ENCODE measurements at places on chromosomes 3 and 15.
A peak's percentile ranks its signal among the peaks of the same experiment; 100 is the strongest.

- no peak for DNase-seq
Observed at GRCh38 chr3:36678216-36679013, 85.9 kb downstream of the DCLK3 start.

- no peak for DNase-seq
Observed at GRCh38 chr3:67635257-67635656, 19.2 kb downstream of the SUCLG2 start.

GRCh38 chr3:180624714-180625113, 22.8 kb downstream of the TTC14 start:
- no peak for DNase-seq

GRCh38 chr3:36763850-36764703, at the start of gene DCLK3:
Gene DCLK3, minus strand, starts transcription at chr3:36764553. Its CDS starts 290 bp downstream, at chr3:36764263.
- no peak for DNase-seq

DNA sequence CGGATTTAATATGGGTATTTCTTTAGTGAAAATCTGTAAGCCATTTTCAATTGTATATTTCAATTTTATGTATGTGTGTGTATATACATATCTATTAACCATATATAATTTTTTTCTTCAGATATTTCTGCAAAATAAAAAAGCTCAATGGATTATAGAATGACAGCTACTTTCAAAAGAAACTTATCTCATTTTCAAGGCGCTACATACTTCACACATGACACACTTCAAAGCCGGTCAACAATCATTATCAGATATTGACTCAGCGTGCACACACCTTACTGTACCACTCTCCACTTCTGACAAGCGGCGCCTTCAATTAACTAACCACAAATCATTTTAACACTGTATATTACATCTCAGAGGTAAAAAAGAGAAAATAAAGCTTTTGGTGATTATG, 39.6 kb downstream of the ATP13A3 start:
- DNase-seq: peak; percentile 61

- no peak for DNase-seq
Observed at GRCh38 chr3:12393894-12394293, 90.4 kb upstream of the TSEN2 start.

DNA sequence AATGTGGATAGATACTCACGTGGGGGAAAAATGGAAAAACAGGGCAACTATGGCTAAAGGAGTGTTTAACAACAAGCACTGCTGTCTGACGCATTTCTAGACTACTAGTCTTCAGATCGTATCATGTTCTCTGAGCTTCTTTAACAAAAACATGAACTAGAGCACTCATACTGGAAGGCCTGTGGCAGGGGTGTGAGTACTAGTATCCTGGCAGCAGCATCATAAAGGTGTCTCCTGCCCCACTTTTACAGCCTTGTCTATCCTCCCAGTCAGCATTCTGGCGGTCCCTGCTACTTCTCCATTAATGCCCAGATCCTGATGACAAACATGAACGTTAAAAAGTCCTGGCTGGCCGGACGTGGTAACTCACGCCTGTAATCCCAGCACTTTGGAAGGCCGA, 4.0 kb downstream of the FMN1 start:
- no peak for DNase-seq

DNA sequence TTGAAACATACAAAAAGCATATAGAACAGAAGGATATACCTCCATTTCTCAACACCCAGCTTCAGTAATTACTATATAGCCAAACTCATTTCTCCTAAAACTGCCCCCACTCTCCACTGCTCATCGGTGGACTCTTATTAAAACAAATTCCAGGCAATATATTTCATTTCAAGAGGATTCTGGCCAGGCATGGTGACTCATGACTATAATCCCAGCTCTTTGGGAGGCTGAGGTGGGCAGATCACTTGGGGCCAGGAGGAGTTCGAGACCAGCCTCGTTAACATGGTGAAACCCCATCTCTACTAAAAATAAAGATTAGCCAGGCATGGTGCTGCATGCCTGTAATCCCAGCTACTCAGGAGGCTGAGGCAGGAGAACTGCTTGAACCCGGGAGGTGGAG, 40.9 kb downstream of the SNX4 start:
- no peak for DNase-seq
